Femur (tissue), 1 donor: ENCODE measurements at places on chromosomes 1 and 21.

- DNase-seq, result no peak
These were observed 5.0 kb downstream of the RNU1-2 start for GRCh38 chr1:16900751-16901150.

GRCh38 chr1:66403007-66403731 is 130.8 kb upstream of the SGIP1 start:
- no peak for DNase-seq

GRCh38 chr1:181608948-181609347 is 125.6 kb downstream of the CACNA1E start:
- DNase-seq, result no peak

GRCh38 chr21:28356422-28356821 is 636.3 kb downstream of the LTN1 start:
- no peak for DNase-seq

DNA sequence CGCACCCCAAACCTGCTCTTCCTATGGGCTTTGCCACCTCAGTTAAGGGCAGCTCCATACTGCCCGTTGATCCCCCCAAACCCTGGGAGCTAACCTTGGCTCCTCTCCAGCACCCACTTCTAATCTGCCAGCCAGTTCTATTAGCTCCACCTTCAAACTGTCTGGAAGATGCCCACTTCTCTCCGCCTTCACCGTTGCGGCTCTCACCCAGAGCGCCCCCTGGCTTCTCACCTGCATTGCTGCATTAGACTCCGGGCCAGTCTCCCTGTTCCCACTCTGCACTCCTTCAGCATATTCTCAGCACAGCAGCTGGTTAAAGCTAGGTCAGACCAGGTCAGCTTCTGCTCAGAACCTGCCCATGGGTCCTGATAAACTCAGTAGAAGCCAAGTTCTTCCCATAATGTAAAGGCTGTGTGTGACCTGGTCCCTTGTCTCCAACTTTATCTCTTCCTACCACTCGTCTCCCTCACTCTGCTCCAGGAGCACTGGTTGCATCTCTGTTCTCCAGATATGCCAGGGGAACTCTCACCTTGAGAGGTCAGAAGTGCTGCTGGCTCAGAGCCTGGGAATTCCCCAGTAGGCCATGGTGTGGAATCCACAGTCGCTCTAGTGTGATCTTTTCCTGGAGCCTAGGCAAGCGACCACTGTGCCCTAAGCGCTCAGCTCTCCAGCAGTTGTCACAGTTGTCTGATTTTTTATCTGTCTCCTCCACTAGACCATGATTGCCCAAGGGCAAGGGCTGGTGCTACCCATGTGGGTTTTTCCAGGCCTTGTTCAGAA is 150.3 kb downstream of the HMGB4 start:
- DNase-seq, result peak; percentile 31

- DNase-seq, result no peak
These were observed 7.5 kb upstream of the LAMC2 start for GRCh38 chr1:183178545-183178944.

DNA sequence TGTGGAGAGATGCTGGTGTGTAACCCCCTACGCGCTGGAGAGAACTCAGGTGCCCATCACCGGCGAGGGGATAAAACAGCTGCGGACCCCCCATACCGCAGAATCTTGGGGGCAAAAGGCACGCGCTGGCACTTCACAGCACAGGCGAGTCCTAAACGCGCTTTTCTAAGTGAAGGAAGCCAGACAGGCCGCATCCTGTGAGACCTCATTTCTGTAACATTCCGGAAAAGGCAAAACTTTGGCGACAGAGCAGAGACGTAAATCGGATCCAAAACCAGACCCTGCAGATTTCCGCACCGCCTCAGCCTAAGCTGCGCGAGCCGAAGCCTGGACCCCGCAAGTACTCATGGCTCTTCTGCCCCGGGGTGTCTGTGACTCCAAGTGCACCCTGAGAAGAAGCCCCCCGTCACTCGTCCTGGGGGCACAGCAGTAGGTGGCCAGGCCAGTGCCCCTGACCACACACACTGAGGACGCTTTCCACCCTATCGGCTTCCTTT is 60.9 kb downstream of the SLX9 start:
- peak; percentile 64 for DNase-seq

GRCh38 chr1:180042988-180043622 is 88.5 kb downstream of the CEP350 start:
- no peak for DNase-seq

GRCh38 chr1:58968360-58968952 is 184.6 kb upstream of the JUN start:
- DNase-seq, result peak; percentile 86

DNA sequence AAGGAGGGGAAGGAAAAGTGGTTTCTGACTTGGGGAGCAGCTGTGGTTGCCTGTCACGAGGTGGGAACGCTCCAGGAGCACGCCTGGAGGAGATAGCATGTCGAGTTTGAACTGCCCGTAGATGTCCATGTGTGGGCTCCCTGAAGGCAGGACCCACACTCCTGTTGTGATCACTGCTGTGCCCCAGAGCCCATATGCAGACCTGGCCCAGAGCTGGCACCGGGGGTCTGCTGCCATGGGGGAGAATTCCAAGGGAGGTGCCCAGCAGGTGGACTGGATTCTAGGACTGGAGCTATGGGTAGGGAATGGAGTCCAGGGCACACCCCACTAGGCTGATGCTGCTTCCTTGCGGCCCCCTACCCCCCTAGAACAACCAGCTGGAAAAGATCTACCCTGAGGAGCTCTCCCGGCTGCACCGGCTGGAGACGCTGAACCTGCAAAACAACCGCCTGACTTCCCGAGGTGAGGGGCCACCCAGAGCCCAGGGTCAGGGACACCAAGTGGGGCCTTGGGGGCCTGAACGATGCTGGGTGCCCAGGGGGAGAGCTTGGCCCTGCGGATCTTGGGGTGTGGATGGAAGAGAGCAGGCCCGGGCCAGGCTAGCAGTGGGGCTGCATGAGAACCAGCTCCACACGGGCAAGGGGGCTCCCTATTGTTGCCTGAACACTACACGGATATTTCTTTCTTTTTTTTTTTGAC is 9.3 kb downstream of the PODN start:
- DNase-seq, result no peak

- no peak for DNase-seq
These were observed 144.7 kb downstream of the RYR2 start for GRCh38 chr1:237186675-237187074.

DNA sequence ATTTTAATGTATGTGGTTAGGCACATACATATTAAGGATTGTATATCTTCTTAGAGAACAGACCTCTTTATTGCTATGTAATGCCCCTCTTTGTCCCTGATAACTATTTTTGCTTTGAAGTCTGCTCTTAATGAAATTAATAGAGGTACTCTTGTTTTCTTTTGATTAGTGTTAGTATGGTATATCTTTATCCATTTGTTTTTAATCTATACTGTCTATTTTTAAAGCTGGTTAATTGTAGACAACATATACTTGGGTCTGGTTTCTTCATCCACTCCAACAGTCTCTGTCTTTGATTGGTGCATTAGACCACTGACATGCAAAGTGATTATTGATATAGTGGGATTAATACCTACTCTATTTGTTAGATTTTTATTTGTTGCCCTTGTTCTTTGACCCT is 36.0 kb downstream of the LEPR start:
- DNase-seq, result no peak

GRCh38 chr1:207321790-207322645 is 540 bp downstream of the CD55 start:
- no peak for DNase-seq

DNA sequence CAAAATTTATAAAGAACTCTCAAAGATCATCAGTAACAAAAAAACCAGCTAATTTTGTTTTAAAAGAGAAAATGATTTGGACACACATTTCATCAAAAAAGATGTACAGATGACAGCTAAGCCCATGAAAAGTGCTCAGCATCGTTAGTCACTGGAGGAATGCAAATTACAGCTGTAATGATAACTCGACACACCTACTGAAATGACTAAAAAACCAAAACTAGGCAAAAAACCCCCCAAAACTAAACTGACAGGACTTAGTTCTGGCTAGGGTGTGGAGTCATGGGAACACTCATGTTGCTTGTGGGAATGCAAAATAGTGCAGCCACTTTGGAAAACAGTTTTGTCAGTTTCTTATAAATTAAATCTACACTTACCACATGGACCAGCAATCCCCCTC is 59.5 kb downstream of the CNIH3 start:
- DNase-seq, result no peak

- peak; percentile 78 for DNase-seq
These were observed 24.6 kb downstream of the DMAP1 start for GRCh38 chr1:44237721-44238457.

GRCh38 chr21:44329971-44330681 is 9.1 kb downstream of the CFAP410 start:
- peak; percentile 48 for DNase-seq

- peak; percentile 62 for DNase-seq
These were observed 1.2 kb downstream of the KCTD3 start for GRCh38 chr1:215568299-215568692.

GRCh38 chr21:41234569-41234968 is 66.6 kb downstream of the BACE2 start:
- DNase-seq, result no peak

- DNase-seq, result no peak
These were observed 20.7 kb downstream of the PEX14 start for GRCh38 chr1:10495475-10495817.

GRCh38 chr1:174991473-174991872 is 8.3 kb upstream of the CACYBP start:
- no peak for DNase-seq

DNA sequence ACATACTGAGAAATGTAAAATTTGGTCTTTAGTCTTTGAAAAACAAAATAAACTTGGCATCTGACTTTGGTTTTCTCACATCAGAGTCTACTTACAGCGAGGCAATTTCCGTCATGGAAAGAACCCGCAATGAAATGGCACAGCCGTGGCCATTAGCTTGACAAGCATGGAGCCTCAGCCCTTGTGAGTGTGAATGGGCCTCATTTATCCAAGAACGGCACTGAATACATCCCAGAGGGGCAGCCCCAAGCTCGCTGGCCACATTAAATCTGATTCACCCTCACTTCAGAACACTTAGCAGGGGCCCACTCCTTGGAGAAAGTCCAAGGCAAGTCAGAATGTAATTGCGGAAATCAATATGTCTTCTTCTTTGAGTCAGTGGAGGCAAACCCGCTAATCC is 64.8 kb downstream of the ERG start:
- no peak for DNase-seq

- no peak for DNase-seq
These were observed 139.3 kb upstream of the EDN2 start for GRCh38 chr1:41623736-41624135.

- no peak for DNase-seq
These were observed 2.1 kb upstream of the SERINC2 start for GRCh38 chr1:31410871-31411270.

GRCh38 chr1:94535879-94536278 is 5.7 kb downstream of the F3 start:
- no peak for DNase-seq

DNA sequence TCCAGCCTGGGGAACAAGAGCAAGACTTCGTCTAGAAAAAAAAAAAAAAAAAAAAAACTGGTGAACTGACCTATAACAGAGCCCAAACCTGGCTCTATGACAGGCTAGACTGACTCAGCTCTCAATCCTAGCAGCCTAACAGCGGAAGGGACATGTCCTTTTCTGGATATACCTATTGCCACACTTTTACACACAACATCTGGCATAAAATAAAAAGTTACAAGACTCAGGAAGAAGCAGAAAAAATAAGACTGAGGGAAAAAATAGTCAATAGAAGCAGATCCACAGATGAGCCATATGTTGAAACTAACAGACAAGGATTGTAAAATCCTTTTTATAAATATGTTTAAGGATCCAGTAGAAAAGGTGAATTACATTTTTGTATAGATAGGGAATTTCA is 57.5 kb upstream of the IPO9 start:
- DNase-seq, result no peak
